ENCODE measurements at places on chromosomes 5 and 9. TPM values are rescaled to one million over a fixed set of nuclear protein-coding genes. Genes with fewer than 3 reads are reported as not detected.

XRCC4 gene
- total RNA-seq, result 12.1 TPM

DNA sequence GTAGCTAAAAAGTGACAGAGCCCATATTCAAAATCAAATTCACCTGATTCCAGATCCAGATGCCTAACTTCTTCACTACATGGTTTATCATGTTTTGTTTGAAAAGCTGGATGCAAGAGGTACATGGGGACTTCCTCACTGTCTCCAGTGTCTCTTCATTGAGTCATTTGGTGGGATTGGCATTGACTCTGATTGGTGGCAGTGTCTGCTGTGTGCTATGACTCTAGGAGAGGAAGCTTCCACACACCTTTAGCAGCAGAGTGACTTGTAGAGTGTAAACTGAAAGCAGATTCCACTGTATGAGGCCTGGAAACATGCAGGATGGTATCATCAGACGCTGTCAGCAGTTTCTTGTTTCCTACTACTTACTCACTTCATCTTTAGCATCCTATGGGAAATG is 250.9 kb upstream of the SEMA6A start:
- DNase-seq, result no peak

DNA sequence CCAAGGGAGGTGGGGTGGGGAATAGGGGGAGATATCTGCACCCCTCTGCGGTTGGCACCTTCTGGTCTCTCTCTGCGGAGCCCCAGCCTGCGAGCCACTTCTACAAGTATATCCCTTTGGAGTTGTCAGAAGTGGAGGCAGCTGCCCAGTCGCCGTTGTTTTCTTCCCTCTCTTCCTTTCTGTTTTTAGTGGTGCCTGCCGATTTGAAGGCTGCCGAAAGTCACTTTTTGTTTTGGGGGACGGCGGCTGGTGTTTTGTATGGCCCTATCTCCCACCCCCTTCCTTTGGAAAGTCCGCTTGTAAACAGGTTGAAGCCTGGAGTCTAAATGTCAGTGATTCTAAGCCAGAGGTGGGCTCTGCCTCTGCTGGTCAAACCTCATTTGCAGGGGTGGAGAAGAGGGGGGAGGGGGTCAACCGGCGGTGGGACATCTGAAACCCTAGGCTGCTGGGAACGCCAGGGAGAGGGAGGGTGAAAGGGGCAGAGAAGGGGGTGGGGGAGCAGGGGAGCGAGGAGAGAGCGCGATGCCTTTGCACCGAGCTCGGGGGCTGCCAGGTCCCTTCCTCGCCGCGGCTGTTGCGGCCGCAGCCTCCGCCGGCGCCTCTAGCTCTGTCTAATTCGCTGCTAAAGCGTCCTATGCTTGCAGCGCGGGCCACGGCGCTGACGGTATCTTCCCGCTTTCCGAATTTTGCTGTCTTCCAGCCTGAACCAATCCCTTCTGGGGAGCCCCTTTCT is at the start of gene FGF10:
Gene FGF10, minus strand, starts transcription at position 331 of the 733 bp plus-strand sequence. CDS start 738 bp downstream, outside the sequence.
- no peak for DNase-seq

GRCh38 chr9:14515049-14515448 is 178.2 kb downstream of the ZDHHC21 start:
- no peak for DNase-seq

- no peak for DNase-seq
Observed at GRCh38 chr5:158878227-158878626, 221.5 kb downstream of the EBF1 start.

GRCh38 chr9:121499427-121500164 is at the start of gene GGTA1:
Gene GGTA1 (minus strand): TSS chr9:121499844. CDS start chr9:121467922, 31,922 bp downstream.
- DNase-seq, result no peak

ARID3C gene
- total RNA-seq, result not detected

DNA sequence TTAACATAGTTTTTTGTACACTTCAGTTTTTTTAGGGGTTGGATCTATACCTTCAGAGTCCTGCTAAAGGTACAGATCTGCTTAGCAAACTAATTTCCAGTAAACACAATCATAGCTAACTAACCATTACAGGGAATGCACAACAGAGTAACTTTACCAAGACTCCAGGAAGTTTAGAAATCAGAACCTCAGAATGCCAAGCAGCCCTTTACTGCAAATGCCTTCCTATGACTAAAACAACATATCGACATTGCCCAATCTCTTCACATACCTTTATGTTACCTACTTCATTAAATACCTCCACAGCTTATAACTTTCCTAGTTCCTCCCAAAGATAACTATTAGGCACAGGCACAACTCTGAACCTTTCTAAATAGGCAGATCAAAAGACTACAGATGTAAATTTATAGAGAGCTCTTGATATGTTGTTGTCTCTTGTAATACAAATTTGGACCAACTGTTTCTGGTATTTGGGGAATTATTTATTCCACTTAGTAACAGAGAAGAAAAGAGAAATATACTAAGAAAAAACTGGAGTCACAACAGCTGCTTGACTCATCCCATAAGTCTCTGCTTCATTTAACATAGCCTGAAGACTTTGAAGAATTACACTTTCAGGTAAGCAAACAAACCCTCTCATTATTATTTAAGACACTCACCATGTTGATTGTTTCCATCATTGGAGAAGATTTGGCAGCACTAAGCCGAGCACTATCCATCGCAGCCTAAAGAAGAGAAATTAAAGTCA is 46.0 kb upstream of the OR2K2 start:
- DNase-seq, result no peak

DNA sequence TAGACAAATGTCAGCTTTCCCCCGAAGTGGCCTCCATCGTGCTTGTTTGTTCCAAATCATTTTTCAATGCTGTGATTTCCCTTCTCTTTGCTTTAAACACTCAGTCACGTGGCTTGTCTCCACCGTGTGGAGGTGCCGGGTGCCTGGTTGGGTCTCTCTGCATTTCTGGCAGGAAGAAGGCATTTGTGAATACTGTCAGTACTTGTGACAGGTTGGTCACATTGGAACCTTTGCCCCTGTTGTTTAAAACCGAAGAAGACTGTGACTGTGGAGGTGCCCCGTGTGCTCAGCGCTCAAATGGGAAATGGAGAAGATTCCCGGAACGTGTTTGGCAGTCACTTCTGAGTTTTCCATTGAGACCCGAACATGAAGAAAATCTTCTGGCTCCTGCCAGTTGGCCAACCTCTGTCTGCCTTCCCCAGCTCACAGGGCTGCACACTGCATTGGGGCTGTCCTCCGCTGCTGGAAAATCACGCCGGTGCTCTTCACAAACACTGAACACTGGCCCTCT is 74.6 kb downstream of the LMNB1 start:
- no peak for DNase-seq

- no peak for DNase-seq
Observed at GRCh38 chr9:36437790-36438189, 37.7 kb upstream of the RNF38 start.

GRCh38 chr5:1371218-1371971 is 26.5 kb upstream of the CLPTM1L start:
- no peak for DNase-seq

ARHGEF37 gene
- total RNA-seq, result 5.6 TPM

- no peak for DNase-seq
Observed at GRCh38 chr9:99921875-99922710, 15.6 kb downstream of the STX17 start.

GRCh38 chr5:27947088-27947487 is 908.7 kb upstream of the CDH9 start:
- DNase-seq, result no peak

DNA sequence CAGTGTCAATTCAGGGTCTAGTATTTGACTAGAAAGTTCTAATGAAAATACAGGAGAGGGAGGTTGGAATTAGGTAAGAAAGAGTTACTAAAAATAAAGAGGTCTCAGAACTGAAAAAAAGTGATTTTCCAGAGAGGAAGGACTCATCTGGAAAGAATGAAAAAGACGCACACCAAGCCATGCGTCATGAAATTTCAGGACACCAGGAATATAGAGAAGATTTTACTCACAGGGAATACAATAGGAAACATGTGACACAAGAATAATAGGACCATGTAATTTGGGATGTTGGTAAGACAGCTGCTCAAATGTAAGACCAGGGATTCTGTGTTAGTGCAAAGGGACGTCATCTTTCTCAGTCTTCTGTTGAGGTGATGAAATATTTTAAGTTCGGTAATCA is 224.7 kb downstream of the GDNF start:
- DNase-seq, result no peak

HDAC3 gene
- 36.3 TPM for total RNA-seq

GRCh38 chr5:153619771-153620170 is 129.3 kb downstream of the GRIA1 start:
- no peak for DNase-seq

DNA sequence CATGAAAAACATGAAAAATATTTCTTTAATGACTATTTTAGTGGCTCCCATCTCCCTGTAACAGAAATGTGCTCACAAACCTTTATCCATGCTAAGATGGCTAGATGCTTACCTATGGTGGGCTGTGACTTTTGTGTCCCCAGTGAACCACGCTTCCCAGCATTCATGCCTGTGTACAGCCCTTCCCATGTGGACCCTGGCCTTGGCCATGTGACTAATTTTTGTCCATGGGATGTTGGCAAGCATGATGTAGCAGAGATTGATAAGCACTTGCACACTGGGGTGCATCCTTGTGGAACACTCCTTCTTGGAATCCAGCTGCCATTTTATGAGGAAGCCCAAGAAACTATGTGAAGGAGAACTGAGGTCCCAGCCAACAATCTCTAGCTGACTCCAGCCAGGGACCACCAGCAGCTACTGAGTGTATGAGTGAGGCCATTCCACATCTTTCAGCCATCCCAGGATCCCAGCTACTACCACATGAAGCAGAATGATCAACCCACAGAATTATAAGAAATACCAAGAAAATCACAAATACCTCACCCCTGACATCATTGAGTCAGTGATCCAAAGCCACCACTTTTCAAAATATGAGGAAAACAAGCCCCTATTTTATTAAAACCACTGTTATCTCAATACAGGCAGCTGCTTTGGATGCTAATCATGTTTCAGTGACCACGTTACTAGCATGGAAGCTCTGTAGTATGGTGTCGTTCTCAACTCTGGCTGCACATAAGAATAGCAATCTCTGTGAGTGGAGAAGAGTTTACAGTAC is 16.1 kb upstream of the RAI14 start:
- DNase-seq, result no peak

ENTPD8 gene
- total RNA-seq, result 0.16 TPM

CDH12 gene
- total RNA-seq, result 3.5 TPM

SPATA31D4 gene
- not detected for total RNA-seq

INSYN2B gene
- total RNA-seq, result 0.26 TPM

DNA sequence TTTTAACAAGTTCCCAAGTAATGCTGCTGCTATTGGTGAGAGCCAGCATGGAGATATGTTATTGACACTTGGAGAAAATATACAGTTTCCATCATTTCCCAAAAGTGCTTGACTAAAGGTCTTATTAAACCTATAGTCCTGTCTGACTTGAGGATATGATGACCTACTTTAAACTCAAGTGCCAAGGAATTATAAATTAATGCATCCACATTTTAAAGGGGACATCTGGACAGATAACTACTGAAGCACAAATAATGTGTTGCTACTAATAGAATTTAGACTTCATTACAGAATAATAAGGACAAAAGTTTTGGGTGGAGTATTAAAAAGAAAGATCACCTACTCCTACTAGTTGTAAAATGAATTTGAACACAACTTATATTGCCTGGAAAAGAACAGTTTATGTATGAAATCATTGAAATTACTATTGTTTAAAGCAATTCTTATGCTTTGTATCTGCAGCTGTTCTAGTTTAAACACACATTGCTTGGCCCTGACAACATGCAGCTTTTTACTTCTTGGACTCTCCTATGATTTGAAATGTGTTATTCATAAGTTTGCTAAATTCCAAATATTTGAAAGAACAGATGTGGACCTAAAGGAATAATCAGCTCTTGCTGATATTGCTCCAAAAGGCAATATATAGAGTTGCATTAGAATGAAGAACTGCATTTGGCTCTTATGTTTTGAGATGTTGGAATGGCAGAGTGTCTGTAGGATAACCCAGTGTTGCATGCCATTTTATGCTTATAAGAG is 73.4 kb downstream of the SGCD start:
- DNase-seq, result no peak
